ENCODE measurements at places on chromosomes 4 and X. TPM values are rescaled to one million over a fixed set of nuclear protein-coding genes. Genes with fewer than 3 reads are reported as not detected.

The HGFAC gene
- not detected for total RNA-seq

The ADH1A gene
- total RNA-seq, result not detected

The ITM2A gene
- total RNA-seq, result 111 TPM

The ZGRF1 gene
- total RNA-seq, result 20.6 TPM

The PCDH10 gene
- not detected for total RNA-seq

The HSFX1 gene
- 0.46 TPM for total RNA-seq

The RASL11B gene
- 0.15 TPM for total RNA-seq

The NXF2B gene
- not detected for total RNA-seq

The DIAPH2 gene
- total RNA-seq, result 22.3 TPM

The PPARGC1A gene
- total RNA-seq, result 5.2 TPM

The XAGE1A gene
- not detected for total RNA-seq

The CLDN22 gene
- total RNA-seq, result not detected

The CT45A5 gene
- total RNA-seq, result not detected

The IL21 gene
- total RNA-seq, result not detected

The FMR1NB gene
- not detected for total RNA-seq

The LANCL3 gene
- total RNA-seq, result under 0.01 TPM

The SH2D1A gene
- total RNA-seq, result not detected

The LRIT3 gene
- total RNA-seq, result under 0.01 TPM

The EGF gene
- total RNA-seq, result 1.7 TPM

The HERC3 gene
- total RNA-seq, result 5.3 TPM

The ACE2 gene
- total RNA-seq, result not detected

The DDIT4L gene
- 9.0 TPM for total RNA-seq

The SRPK3 gene
- 0.31 TPM for total RNA-seq

The TMEM128 gene
- 23.1 TPM for total RNA-seq

The SPON2 gene
- 21.1 TPM for total RNA-seq

The MRFAP1 gene
- total RNA-seq, result 92.9 TPM

The NIPAL1 gene
- total RNA-seq, result 1.7 TPM

The OTC gene
- not detected for total RNA-seq

The CCDC149 gene
- 6.9 TPM for total RNA-seq

The NUP62CL gene
- 0.34 TPM for total RNA-seq

The GABRG1 gene
- total RNA-seq, result not detected

The PRKG2 gene
- 1.8 TPM for total RNA-seq

The CSN1S1 gene
- total RNA-seq, result not detected

The MAGEA3 gene
- total RNA-seq, result not detected

The SERPINA7 gene
- total RNA-seq, result not detected

The TMEM33 gene
- total RNA-seq, result 159 TPM

The PABPC5 gene
- 4.1 TPM for total RNA-seq

The SSX3 gene
- total RNA-seq, result not detected

The GRID2 gene
- total RNA-seq, result not detected

The FDCSP gene
- 183 TPM for total RNA-seq

The NAP1L5 gene
- total RNA-seq, result 10.5 TPM

The ERCC6L gene
- 2.8 TPM for total RNA-seq

The POU3F4 gene
- total RNA-seq, result not detected

The HDAC6 gene
- 43.8 TPM for total RNA-seq

The USP27X gene
- 3.7 TPM for total RNA-seq

The CITED1 gene
- 4.3 TPM for total RNA-seq

The S100G gene
- total RNA-seq, result not detected

The NAAA gene
- total RNA-seq, result 9.1 TPM

The PIR gene
- total RNA-seq, result 166 TPM

The EMCN gene
- total RNA-seq, result not detected

The GABRE gene
- not detected for total RNA-seq

The FAM47E gene
- total RNA-seq, result 0.34 TPM

The TLL1 gene
- total RNA-seq, result not detected

The HPGD gene
- 9.5 TPM for total RNA-seq

The OTUD6A gene
- not detected for total RNA-seq

The RIPPLY1 gene
- not detected for total RNA-seq

The NEIL3 gene
- 17.6 TPM for total RNA-seq
